ENCODE measurements at places on chromosomes 5 and 9.

DNA sequence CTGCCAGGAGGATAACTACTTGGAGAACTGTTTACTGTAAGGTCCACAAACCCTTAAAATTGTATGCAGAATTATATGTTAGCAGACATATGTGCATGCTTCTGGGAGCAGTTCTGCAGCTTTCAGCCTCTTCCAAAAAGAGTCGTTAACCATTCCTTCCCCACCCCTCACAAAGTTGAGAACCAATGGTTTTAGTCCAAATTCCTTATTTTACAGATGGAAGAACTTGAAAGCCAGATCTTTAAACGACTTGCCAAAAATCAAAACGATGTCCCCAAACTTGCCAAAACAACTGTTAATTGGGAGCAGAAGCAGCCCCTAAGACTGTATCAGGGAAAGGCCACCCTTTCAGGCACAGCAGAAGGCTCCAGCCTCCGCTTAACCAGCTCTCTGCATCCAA lies 266.4 kb upstream of the ANKRD55 start:
- H3K4me1 ChIP-seq: peaks cover 5% of the 10 kb centered on the region
- no peak overlapping the region for H3K4me3 ChIP-seq

GRCh38 chr5:157677931-157678330 lies 6.6 kb downstream of the C5orf52 start:
- H3K4me1 ChIP-seq: no peaks in the 10 kb centered on the region
- peaks cover 1% of the 10 kb centered on the region for H3K27me3 ChIP-seq
- no peaks in the 10 kb centered on the region for H3K36me3 ChIP-seq
- H3K4me3 ChIP-seq: no peak overlapping the region
- DNase-seq: no peak
- H3K27ac ChIP-seq: no peak overlapping the region

- H3K36me3 ChIP-seq: no peaks in the 10 kb centered on the region
- H3K4me3 ChIP-seq: no peak overlapping the region
- H3K4me1 ChIP-seq: no peaks in the 10 kb centered on the region
- H3K27me3 ChIP-seq: peaks cover 6% of the 10 kb centered on the region
- no peak for DNase-seq
Measured at GRCh38 chr5:160361624-160362228, 8.7 kb downstream of the C1QTNF2 start.

- no peak overlapping the region for H3K27ac ChIP-seq
- H3K4me3 ChIP-seq: no peak overlapping the region
- H3K4me1 ChIP-seq: peaks cover 7% of the 10 kb centered on the region
- no peak for DNase-seq
Measured at GRCh38 chr5:137589185-137589584, 90.1 kb upstream of the SPOCK1 start.

- peaks cover 44% of the 10 kb centered on the region for H3K4me1 ChIP-seq
- DNase-seq: no peak
- H3K4me3 ChIP-seq: no peak overlapping the region
- H3K27me3 ChIP-seq: no peaks in the 10 kb centered on the region
- H3K36me3 ChIP-seq: peaks cover 29% of the 10 kb centered on the region
Measured at GRCh38 chr9:6923086-6923485, 165.3 kb downstream of the KDM4C start.

- no peak overlapping the region for H3K27ac ChIP-seq
- H3K4me3 ChIP-seq: no peak overlapping the region
- H3K36me3 ChIP-seq: peaks cover 15% of the 10 kb centered on the region
- DNase-seq: no peak
Measured at GRCh38 chr5:94072116-94072515, 330.7 kb upstream of the POU5F2 start.

DNA sequence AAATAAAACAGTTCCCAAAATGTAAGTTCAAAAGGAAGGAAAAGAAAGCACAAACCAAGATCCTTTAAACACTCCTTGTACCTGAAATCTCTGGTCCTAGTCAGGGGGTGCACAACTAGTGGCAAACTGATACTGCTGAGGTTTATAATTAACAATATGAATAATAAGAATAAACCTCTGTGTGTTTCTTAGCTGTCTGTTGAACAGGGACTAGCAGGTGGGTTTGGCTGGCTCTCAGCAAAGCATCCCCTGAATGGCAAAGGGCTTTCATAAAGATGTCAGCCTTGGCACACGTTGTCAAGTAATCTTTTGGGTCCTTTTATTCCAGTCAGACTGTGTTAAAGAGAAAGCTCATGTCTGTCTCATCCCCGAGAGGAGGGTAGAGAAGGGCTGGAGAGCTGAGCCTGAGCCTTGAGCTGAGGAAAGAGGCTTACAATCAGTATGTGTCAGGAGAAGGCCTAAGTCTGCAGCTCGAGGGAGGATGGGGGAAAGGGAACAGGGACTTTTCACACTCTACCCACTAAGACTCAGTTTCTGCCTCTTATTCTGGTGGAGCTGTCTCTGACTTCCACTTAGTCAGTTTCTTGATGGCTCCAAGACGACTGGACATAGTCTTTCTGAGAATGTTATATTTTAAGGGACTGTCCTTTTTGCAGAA lies 123.0 kb downstream of the GALNT10 start:
- H3K4me1 ChIP-seq: peaks cover 11% of the 10 kb centered on the region
- DNase-seq: no peak
- H3K36me3 ChIP-seq: peaks cover 9% of the 10 kb centered on the region
- H3K27me3 ChIP-seq: no peaks in the 10 kb centered on the region
- H3K27ac ChIP-seq: no peak overlapping the region
- no peak overlapping the region for H3K4me3 ChIP-seq

- peaks cover 56% of the 10 kb centered on the region for H3K4me1 ChIP-seq
- peaks cover 41% of the 10 kb centered on the region for H3K36me3 ChIP-seq
- no peak for DNase-seq
- no peak overlapping the region for H3K27ac ChIP-seq
Measured at GRCh38 chr5:143400541-143401226, 2.8 kb downstream of the NR3C1 start.

DNA sequence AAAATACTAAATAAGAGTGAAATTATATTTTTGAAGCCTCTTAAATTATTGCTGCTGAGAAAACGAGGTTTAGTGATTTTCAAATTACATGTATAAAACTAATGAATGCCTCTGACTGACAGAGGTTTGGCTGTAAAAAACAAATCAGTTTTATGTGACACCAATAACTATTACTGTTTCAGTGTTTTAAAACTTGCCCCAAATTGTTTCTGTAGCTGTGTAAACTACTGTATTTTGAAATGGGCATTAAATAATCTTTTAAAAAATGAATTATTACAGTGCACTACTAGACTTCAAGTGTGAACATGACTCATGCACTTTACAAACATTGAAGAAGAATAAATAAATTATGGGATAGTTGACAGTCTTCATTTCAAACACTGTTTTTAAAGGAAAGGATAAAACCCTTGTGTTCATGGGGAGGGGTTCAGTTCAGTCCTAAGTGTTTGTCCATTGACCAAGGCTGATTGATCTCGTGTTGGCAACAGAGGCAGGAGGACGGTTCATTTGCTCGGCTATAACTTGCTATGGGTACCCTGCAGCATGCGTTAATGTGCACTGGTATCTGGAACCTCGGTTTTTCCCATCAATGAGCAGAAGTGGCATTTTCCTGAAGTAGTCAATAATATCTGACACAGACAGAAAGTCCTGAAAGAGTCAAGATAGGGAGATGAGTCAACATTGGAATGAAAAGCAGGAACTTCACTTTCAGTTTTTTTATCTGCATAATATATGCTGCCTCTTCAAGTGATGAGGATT lies 15.6 kb downstream of the C5orf58 start:
- no peaks in the 10 kb centered on the region for H3K27me3 ChIP-seq
- peaks cover 31% of the 10 kb centered on the region for H3K4me1 ChIP-seq
- H3K36me3 ChIP-seq: peaks cover 77% of the 10 kb centered on the region
- H3K4me3 ChIP-seq: no peak overlapping the region

- H3K4me3 ChIP-seq: peak overlapping the region; percentile 93
- peak overlapping the region; percentile 90 for H3K27ac ChIP-seq
- H3K27me3 ChIP-seq: no peaks in the 10 kb centered on the region
Measured at GRCh38 chr5:79236970-79237739, 1.2 kb downstream of the JMY start.

GRCh38 chr5:172104021-172104420 lies 84.0 kb downstream of the STK10 start:
- no peaks in the 10 kb centered on the region for H3K27me3 ChIP-seq
- no peak overlapping the region for H3K4me3 ChIP-seq
- peaks cover 63% of the 10 kb centered on the region for H3K36me3 ChIP-seq
- H3K4me1 ChIP-seq: peaks cover 31% of the 10 kb centered on the region

DNA sequence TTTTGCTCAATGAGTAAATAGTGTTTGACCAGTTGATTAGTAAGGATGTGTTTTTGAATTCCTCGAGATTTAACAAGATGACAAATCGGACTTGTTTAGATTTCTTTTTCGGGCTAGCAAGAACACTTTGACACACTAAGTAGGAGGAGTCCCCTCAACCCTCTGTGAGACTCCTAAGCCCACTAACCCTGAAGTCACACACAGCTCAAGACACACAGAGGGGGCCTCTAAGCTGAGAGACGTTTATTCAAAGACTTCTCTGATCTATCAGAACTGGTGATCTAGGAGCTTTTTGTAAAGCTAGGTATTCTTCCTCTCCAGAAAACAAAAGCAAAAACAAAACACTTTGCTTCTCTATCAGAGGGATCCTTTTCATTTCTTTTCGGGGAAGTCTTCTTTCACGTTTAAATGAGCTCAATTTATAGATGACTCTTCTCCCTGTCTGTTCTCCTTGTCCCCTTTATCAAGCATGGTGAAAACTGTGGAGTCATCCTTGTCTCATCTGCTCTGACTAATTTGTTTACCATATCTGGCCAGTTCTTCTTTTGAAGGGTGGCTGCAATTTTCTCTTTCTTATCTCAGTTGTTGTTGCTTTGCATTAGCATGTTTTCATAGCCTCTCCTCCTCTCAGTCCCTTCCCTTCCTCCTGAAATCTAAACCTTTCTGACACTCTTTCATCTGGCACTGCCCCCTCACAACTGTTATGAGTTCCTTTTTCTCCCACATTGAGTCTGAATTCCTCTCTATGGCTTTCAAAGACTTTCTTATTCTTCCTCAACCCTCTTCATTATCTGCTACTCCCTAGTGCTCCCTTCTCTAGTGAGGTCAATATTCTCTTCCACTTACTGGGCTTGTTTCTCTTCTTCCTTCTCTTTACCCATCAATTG lies 68.5 kb upstream of the RAI14 start:
- H3K4me1 ChIP-seq: no peaks in the 10 kb centered on the region
- H3K4me3 ChIP-seq: no peak overlapping the region
- DNase-seq: no peak
- H3K27ac ChIP-seq: no peak overlapping the region

DNA sequence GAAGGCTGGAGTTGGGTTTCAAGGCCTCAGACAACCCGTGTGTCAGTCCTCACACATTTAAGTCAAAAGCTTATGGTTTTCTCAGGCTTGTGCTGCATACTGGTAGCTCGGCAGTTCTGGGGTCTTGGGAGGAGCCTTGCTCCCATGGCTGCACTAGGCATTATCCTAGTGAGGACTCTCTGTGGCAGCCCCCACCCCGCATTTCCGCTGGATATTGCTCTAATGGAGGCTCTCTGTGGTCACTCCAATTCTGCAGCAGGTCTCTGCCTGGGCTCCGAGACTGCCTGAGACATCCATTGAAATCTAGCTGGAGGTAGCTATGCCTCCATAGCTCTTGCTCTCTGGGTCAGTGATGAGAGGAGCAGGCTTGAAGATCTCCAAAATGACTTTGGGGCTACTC lies 311.5 kb upstream of the PTGER4 start:
- DNase-seq: no peak
- H3K27me3 ChIP-seq: no peaks in the 10 kb centered on the region
- H3K27ac ChIP-seq: no peak overlapping the region
- peaks cover 33% of the 10 kb centered on the region for H3K36me3 ChIP-seq
- no peaks in the 10 kb centered on the region for H3K4me1 ChIP-seq

- H3K36me3 ChIP-seq: peaks cover 33% of the 10 kb centered on the region
- H3K27ac ChIP-seq: no peak overlapping the region
- no peak overlapping the region for H3K4me3 ChIP-seq
- H3K4me1 ChIP-seq: no peaks in the 10 kb centered on the region
Measured at GRCh38 chr9:71716138-71716909, 52.0 kb downstream of the CEMIP2 start.

- no peak overlapping the region for H3K27ac ChIP-seq
- no peak for DNase-seq
- H3K4me1 ChIP-seq: no peaks in the 10 kb centered on the region
- peaks cover 7% of the 10 kb centered on the region for H3K27me3 ChIP-seq
- H3K36me3 ChIP-seq: no peaks in the 10 kb centered on the region
- H3K4me3 ChIP-seq: no peak overlapping the region
Measured at GRCh38 chr9:89051421-89052025, 60.3 kb downstream of the S1PR3 start.

DNA sequence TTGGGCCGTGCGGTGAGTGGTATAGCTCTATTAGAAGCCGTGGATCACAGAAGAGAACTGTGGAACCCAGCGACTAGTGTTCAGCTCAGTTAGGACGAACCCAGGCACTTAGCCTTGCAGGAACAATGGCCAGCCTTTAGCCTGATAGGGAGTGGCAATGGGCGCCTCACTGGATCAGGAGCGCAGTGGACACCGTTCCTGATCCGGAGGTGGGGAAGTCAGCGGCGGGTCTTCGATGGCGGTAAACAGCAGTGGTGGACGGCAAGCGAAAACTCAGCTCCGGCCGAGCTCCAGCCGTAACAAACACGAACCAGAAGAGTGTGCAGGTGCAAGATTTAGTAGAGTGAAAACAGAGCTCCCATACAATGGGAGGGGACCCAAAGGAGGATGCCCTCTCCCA lies 340.0 kb downstream of the TLE4 start:
- H3K4me1 ChIP-seq: no peaks in the 10 kb centered on the region
- DNase-seq: no peak
- no peaks in the 10 kb centered on the region for H3K36me3 ChIP-seq
- H3K4me3 ChIP-seq: no peak overlapping the region

DNA sequence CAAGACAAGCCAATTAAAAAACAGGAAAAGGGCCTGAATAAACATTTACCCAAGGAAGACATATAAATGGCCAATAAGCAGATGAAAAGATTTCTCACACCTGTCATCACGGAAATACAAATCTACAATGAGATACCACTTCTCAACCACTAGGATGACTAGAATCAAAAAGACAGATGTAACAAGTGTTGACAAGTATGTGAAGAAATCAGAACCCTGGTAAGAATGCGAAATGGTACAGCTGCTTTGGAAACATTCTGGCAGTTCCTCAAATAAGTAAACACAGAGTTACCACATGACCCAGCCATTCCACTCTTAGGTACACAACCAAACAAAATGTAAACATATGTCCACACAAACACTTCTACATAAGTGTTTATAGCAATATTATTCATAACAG lies 32.5 kb downstream of the LEAP2 start:
- H3K36me3 ChIP-seq: peaks cover 18% of the 10 kb centered on the region
- no peaks in the 10 kb centered on the region for H3K27me3 ChIP-seq
- H3K4me1 ChIP-seq: no peaks in the 10 kb centered on the region
- no peak overlapping the region for H3K4me3 ChIP-seq
- H3K27ac ChIP-seq: no peak overlapping the region

DNA sequence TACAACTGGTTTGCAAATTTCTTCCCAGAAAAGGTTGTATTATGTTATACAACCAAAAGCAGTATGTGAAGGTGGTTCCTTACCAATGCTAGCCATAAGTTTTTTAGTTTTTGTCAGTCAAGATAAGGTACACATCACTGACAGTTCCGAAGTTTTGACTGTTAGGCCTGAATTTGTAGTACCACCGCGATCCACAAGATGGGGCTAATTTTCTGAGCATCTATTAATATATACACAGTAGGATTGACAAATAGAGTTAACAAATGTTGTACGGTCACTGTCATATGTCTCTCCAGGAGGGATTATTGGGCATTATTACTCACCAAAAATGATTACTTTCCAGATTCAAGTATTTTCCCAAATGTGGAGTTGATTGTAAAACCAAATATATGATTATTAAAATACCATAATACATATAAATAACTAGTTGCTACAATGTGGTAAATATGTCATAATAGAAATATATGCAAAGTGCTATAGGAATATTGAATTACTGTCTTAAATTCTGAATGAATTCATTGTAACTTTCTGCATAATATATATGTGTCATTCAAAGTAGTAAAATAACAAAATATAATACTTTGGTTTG lies 28.4 kb upstream of the LRRC19 start:
- peak; percentile 64 for DNase-seq
- H3K27me3 ChIP-seq: no peaks in the 10 kb centered on the region
- H3K36me3 ChIP-seq: no peaks in the 10 kb centered on the region
